Panc1 (cell line): ENCODE measurements at places on chromosomes 16 and 17. TPM values are rescaled to one million over a fixed set of nuclear protein-coding genes. Genes with fewer than 3 reads are reported as not detected.
A peak's percentile ranks its signal among the peaks of the same experiment; 100 is the strongest.

- no peak overlapping the region for H3K27ac ChIP-seq
- H3K36me3 ChIP-seq = no peaks in the 10 kb centered on the region
- H3K27me3 ChIP-seq = no peaks in the 10 kb centered on the region
- H3K4me1 ChIP-seq = peaks cover 4% of the 10 kb centered on the region
- no peak overlapping the region for H3K4me3 ChIP-seq
Measured at GRCh38 chr17:78888941-78889518, 14.0 kb downstream of the CEP295NL start.

DNA sequence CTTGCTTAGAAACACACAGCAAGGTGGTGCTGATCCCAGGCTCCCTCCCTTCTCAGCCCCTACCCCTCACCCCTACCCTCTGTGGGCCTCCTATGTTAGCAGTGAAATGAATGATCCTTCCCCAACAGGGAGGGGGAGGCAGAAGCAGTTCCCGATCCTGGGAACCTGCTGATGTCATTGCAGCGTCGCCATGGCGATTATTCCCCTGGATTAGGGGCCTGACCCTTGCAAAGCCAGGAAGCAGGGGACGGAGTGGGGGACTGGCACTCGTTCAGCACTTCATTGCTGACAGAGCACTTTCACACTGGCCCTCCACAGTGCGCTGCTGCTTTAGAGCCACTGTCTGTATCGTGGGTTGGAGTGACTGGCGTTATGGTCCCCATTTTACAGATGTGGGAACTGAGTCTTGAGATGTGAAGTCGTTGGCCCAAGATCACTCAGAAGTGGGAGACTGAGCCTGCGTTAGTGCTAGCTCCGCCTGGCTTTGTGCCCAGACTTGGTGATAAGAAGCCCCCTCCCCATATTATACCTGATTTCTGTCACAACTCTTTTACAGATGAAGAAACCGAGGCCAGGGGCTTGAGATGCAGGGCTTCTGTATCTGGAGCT is 26.6 kb downstream of the LASP1 start:
- H3K4me1 ChIP-seq = peaks cover 26% of the 10 kb centered on the region
- H3K36me3 ChIP-seq = no peaks in the 10 kb centered on the region
- DNase-seq = no peak
- H3K27ac ChIP-seq = no peak overlapping the region
- H3K4me3 ChIP-seq = no peak overlapping the region

DNA sequence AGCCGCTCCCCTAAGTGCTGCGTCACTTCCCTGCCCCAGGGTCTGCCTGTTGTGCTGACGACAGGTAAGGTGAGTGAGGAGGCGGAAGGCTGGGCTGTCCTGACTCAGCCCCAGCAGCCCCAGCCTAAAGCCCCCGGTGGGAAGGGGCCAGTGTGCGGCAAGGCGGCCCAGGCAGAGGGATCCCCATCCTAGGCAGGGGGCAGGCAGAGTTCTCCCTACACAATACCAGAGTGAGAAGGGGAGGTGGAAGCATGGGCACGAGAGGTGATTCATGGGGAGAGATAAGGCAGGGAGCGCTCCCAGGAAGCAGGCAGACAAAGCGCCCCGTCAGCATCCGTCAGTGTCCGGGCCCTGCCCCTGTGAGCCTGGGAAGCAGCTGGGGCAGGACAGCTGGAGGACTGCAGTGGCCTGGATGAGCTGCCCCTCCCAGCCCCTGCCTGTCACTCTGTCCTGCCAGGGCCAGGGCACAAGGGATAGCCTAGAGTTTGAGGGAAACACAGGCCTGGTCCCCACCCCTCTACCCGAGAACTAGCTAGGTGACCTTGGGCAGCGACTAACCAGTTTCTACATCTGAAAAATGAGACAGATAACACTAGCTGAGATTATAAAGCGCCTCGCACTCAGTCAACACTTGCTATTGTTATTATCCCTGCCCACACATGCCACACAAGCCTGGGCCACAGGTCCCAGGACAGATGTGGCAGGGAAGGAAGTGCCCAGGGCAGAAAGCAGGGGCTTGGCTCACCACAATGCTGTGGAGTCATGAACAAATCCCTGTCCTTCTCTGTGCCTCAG is 3.8 kb downstream of the FAM83G start:
- no peak overlapping the region for H3K4me3 ChIP-seq
- DNase-seq = no peak
- no peaks in the 10 kb centered on the region; the same call in 1 of the 2 replicates for H3K36me3 ChIP-seq
- H3K27me3 ChIP-seq = no peaks in the 10 kb centered on the region
- peaks cover 9% of the 10 kb centered on the region for H3K4me1 ChIP-seq

The GFAP gene
- not detected for total RNA-seq

The PPM1E gene
- total RNA-seq = 2.9 TPM

- no peaks in the 10 kb centered on the region for H3K36me3 ChIP-seq
- H3K4me3 ChIP-seq = no peak overlapping the region
- no peaks in the 10 kb centered on the region for H3K4me1 ChIP-seq
- H3K27ac ChIP-seq = no peak overlapping the region
- H3K27me3 ChIP-seq = no peaks in the 10 kb centered on the region
Measured at GRCh38 chr17:11948789-11949188, 48.5 kb downstream of the ZNF18 start.

DNA sequence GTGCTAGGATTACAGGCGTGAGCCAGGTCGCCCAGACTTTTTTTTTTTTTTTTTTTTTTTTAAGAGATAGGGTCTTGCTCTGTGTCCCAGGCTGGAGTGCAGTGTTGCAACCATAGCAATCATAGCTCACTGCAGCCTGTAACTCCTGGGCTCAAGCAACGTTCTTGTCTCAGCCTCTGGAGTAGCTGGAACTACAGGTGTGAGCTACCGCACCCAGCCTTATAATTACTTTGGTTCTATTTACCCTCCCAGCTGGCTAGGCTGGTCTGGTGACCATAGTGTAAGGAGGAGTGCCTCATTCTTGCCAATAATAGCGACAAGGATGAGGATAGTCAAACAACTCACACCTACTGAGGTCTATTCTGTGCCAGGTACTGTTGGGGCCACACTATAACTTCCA is 39.6 kb upstream of the USP7 start:
- H3K4me3 ChIP-seq = no peak overlapping the region
- no peaks in the 10 kb centered on the region for H3K36me3 ChIP-seq
- no peaks in the 10 kb centered on the region for H3K4me1 ChIP-seq
- DNase-seq = no peak
- H3K27ac ChIP-seq = no peak overlapping the region

DNA sequence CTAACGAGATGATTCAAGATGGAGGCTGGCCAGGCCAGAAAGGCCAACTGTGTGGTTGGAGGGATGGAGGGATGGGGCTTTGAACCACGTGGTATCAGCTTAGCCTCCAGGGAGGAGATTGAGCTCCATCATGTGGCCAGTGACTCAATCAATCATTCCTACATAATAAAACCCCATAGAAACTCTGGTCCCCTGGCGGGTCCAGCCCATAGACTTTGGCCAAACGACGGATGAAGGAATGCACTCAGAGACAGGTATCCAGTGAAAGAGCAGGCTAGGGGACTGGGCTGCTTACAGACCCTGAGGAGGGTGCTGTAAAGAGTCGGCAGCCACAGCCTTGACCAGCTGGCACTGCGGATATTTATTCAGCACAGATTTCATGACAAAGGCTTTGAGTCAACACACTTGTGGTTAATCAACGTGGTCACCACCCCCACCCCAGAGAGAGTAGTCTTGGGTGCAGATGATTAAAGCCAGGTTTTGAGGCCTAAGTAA is 308.7 kb upstream of the TNRC6C start:
- H3K36me3 ChIP-seq = no peaks in the 10 kb centered on the region
- H3K27me3 ChIP-seq = peaks cover 9% of the 10 kb centered on the region; the same call in 1 of the 2 replicates
- no peak for DNase-seq
- H3K4me1 ChIP-seq = peaks cover 5% of the 10 kb centered on the region; the same call in 1 of the 2 replicates
- no peak overlapping the region for H3K4me3 ChIP-seq

The CRYBA1 gene
- total RNA-seq = not detected

DNA sequence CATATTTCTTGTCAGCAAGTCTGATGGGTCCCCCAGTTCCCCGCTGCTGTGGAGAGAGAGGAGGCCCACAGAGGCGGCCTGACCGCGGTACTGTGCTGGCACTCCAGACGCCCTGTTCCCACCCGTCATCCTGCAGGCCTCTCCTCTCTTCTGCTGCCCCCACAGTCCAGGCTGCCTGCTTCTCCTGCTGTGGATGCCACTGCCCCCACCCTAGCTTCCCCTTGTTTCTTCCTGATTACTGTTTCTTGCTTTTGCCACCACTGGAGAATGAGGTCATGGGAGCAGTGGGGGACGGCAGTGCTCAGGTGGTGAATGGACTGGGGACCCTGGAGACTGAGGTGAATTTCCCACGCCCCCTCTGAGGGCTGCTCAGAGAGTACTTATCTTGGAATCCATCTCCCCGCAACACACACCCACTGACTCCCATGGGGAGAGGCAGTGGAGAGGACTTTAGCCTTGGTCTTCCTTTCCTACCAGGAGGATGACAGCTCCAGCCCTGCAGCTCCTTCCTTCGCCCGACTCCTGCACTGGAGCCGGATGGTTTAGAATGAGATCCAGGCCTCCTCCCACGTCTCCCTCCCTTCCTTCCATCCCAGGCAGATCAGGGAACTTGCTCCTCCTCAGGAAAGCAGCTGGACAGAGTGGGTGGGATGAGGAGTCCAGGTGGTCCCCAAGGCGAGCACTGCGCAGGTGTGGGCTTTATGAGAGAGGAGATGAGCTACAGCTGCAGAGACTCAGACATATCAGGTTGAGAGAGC is 60.4 kb downstream of the PLXDC1 start:
- DNase-seq = no peak
- H3K36me3 ChIP-seq = no peaks in the 10 kb centered on the region
- no peak overlapping the region for H3K27ac ChIP-seq
- no peak overlapping the region for H3K4me3 ChIP-seq
- H3K27me3 ChIP-seq = no peaks in the 10 kb centered on the region
- H3K4me1 ChIP-seq = no peaks in the 10 kb centered on the region

The CLDN7 gene
- 43.1 TPM for total RNA-seq

DNA sequence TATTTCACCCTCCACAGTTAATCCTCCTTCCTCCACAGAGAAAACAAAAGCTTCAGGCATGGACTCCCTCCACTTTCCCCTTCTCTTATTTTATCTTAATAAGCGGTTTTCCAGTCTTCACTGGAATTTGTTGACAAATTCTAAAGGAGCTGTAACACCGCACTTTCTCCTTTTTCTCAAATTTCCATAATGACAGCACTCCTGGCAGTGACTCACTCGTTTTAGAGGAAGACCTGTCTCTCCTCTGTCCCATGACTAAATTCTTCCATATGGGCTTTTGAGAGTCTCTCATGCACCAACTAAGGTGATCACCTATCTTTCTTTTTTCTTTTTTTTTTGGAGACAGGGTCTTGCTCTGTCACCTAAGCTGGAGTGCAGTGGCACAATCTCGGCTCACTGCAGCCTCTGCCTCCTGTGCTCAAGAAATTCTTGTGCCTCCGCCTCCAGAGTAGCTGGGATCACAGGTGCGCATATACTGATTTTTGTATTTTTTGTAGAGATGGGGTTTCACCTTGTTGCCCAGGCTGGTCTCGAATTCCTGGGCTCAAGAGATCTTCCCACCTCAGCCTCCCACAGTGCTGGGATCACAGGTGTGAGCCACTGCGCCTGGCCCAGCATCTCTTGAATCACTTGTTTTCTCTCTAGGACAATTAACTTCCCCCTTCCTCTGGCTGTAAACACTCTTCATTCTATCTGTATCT is 7.7 kb downstream of the ITGAM start:
- peak overlapping the region; percentile 1; the same call in 1 of the 2 replicates for H3K27ac ChIP-seq
- no peaks in the 10 kb centered on the region for H3K27me3 ChIP-seq
- H3K4me1 ChIP-seq = peaks cover 18% of the 10 kb centered on the region
- no peaks in the 10 kb centered on the region for H3K36me3 ChIP-seq

DNA sequence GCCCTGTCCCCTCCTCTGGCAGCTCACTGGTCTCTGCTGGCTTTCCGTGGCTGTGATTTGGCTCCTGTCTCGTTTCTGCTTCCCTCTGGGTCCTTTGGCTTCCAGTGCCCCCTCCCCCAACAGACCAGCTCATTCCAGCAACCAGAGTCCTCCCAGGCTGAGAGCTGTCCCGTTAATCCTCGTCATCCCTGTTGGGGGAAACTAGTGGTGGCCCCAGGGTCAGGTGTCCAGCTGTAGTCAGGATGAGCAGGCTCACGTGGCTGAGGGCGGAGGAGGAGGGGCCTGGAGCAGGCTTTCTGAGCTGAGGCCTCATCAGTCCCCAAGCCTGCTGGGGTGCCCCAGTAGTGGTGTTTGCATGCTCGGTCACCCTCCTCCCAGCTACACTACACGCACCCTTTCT is 10.7 kb upstream of the CBX4 start:
- no peak for DNase-seq
- no peaks in the 10 kb centered on the region for H3K27me3 ChIP-seq
- H3K4me1 ChIP-seq = peaks cover 8% of the 10 kb centered on the region

The DHX40 gene
- 16.2 TPM for total RNA-seq

DNA sequence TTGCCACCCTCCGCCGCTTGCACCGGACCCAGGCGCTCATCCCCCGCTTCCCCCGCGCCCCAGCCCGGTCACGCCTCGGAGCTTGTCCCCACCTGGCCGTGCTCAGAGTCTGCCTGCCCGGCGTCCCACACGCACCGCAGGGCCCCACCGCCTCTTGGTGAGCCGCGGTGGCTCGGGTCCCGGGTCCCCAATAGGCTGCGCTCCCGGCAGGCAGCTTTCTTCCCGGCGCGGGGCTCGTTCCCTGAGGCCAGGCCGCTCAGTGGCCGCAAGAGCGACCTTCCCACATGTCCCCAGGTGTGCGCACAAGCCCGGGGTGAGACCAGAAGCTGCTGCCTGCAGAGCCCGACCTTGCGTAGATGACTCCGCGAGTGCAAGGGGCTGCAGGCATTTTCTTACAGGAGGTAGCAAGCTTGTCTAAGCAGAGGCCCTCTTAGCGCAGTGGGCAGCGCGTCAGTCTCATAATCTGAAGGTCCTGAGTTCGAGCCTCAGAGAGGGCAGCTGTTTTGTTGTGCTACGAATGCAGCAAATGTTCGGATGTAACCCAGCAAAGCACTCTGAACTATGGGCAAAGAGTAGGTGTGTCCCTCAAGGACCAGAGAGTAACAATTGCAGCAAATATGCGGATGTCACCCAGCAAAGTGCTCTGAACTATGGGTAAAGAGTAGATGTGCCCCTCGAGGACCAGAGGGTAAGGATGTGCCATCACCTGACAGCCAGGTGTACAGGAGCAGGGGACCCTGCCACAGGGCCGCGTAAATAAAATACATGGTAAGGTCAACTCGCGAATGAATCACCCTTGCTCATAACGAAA is 15.6 kb downstream of the TLE7 start:
- no peaks in the 10 kb centered on the region for H3K27me3 ChIP-seq
- peak; percentile 79 for DNase-seq
- peaks cover 4% of the 10 kb centered on the region; the same call in 1 of the 2 replicates for H3K4me1 ChIP-seq
- no peak overlapping the region for H3K27ac ChIP-seq

DNA sequence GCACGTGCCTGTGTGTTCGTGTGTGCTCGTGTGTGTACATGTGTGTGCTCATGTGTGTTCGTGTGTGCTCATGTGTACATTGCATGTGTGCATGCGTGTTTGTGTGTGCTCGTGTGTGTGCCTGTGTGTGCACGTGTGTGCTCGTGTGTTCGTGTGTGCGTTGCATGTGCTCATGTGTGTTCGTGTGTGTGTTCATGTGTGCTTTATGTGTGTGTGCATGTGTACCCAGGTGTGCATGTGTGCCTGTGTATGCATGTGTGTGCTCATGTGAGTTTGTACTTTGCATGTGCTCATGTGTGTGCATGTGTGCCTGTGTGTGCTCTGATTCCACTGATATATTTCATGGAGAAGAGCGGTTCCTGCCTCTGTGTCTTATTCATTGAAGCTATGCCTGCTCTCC is 265.5 kb downstream of the FOXL1 start:
- H3K27me3 ChIP-seq = no peaks in the 10 kb centered on the region
- no peaks in the 10 kb centered on the region for H3K4me1 ChIP-seq
- no peak for DNase-seq

- no peaks in the 10 kb centered on the region for H3K27me3 ChIP-seq
- peaks cover 43% of the 10 kb centered on the region for H3K4me1 ChIP-seq
Measured at GRCh38 chr17:57106107-57106835, 21.2 kb downstream of the AKAP1 start.
